NCI-H1092 treated with DMSO at 0.1 percent for 48 hours (cell line): ENCODE measurements at places on chromosomes 2 and 18.

DNA sequence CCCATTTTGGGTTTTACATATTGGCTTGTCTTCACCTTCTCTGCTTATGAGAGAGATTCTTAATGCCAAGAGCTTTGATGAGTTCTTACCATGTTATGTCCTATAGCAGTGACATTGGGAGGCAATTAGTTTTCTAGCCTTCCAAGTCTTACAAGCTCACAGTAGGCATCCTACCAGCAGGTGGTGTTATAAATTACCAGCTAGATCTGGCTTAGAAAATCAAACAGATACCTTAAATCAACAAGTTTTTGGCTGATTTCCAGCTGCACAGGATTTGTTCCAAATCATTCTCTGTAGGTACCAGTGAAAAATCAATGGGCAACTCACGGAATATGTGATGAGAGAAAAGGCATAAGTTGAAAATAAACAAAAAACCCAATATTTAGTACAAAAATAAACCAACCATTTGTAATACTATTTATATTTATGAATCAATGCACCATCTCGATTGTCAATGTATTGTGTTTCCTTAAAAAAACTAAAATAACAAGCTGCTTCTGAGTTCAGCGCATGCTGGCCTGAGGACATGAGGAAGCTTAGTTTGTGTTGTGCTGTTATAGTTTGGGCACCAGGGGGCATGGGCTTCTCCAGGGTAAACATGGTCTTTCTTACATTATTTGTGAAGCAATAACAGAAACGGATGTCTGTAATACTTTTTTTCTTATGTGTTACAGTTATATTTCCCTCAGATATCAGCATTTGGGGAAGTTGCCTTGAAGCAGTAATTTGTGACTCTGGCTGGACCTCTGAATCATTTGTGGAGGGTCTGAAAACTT, 34.1 kb upstream of the NXPH2 start:
- DNase-seq, result peak; percentile 67

- peak; percentile 56 for DNase-seq
These were observed 11.5 kb upstream of the NFATC1 start for GRCh38 chr18:79384151-79384807.

DNA sequence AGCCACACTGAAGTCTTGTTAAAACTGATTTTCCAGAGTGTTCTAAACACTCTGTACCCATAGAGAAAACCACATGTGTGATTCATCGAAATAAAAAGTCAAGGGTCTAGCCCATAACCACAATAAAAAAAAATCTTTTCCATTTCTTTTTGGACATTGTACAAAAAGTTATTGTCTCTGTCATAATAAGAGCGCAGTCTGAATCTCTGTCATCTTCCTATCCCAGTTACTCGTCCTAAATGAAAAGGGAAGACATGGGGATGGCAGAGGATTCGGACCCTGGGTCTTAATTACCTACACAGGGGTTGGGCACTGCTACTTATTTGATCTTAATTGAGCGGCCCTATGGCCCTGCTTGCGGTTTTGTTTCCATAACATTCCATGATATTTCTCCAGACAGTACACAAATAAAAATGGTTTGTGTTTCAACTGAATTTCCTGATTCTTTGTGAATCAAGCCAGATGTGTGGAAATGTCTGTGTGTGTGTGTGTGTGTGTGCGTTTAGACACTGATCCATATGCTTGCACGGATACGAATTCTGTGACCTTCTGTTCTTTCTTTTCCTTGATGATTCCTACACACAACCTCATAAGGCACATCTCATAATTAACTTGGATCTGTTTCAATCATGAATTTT, 133.4 kb upstream of the SPATS2L start:
- no peak for DNase-seq

DNA sequence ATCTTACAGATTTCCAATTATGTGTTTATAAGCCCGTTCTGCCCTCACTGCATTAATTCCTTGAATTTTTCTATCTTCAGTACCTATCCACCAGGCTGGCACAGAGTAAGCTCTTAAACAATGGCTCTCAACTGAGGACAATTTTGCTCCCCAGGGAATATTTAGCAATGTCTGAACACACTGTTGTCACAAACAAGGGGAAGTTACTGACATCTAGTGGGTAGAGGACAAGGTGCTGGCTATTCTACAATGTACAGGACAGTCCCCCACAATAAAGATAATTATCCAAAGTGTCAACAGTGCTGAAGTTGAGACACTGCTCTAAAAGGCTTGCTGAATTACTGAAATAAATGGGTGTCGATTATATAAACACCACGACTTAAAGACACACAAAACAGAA, 5.0 kb downstream of the NDUFS1 start:
- no peak for DNase-seq

DNA sequence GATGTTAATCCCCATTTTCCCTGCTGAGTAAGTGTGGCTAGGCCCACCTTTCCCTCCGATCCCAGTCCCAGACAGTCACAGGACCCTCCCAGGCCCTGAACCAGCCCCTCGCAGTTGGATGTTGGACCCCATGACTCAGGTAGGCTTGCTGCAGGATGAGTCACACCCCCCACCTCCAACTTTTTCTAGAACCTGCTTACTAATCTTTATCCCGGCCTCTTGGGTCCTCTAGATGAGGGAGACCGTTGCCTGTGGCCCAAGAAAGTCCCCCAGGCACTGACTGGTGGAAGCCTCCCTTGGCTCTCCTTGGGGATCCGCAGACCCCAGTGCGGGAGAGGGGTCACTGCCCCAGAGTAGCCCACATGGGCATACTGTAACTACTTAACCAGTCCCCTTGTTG, 98.5 kb downstream of the SMAD7 start:
- DNase-seq, result no peak

GRCh38 chr2:4992226-4992625, 700.0 kb upstream of the SOX11 start:
- peak; percentile 38 for DNase-seq

DNA sequence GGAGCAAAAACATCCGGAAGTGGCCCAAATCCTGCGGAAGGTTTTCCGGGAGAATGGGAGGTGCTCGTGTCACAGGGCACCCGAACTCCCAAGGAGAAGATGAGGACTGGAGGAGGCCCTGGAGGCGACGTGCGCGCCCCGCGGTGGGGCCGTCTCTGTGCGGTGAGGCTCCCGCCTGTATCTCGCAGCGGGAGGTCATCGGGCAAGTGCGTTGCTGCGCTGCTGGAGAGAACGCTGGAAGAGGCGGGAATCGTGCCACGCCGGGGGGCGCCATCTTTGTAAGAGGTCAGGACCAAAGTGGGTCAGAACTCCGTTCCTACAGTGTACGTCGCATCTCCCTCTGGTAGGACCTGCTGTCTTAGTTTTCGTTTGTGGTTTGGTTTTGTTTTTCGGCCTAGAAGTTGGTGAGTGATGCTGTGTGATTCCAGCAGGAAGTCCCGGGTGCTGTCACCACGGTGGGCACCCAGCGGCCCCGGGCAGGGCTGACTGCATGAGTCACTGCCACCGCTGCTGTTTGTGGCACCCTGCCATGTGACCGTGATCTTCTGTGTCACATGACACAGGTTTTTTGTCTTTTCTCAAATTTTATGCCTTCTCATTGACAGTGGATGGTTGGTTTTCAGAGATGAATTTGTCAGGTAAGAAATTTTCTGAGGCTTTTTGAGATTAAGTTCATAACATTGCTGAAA, 21.5 kb upstream of the ATP9B start:
- no peak for DNase-seq

GRCh38 chr18:50398947-50399346, 24.1 kb downstream of the SKA1 start:
- no peak for DNase-seq

DNA sequence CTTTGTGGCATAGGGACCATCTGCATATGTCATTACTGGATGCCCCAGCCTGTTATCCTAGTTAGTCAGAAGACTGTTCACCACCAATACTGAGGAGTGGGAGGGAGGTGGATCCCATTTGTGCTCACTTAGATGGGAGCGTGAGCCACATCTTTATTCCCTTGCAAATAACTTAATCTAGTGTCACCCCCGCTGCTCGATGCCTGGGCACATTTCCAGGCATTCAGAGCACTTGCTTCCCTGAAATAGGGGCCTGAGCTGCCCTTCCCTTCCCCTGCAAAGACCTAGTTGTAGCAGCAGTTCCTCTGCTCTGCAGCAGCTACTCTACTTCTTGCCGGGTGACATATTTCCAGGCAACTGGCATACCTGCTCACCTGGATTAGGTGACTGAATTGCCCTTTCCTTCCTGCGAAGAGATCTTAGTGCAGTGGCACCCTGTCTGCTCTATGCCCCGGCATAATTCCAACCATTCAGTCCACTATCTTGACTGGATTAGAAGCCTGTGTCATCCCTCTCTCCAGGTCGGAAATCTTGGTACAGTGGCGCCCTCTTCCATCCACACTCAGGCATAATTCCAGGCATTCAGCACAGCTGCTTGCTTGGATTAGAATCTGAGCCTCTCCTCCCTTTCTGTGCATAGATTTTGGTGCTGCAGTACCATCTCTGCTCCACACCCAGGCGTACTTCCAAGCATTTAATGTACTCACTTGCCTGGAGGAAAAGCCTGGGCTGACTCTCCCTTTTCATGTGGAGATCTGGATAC, 1389.1 kb upstream of the TMEFF2 start:
- DNase-seq, result no peak

GRCh38 chr2:177078416-177078815, 134.2 kb upstream of the HNRNPA3 start:
- DNase-seq, result no peak

- DNase-seq, result no peak
These were observed 157.8 kb downstream of the LDLRAD4 start for GRCh38 chr18:13376298-13376840.

- DNase-seq, result no peak
These were observed 9.4 kb downstream of the COLEC11 start for GRCh38 chr2:3604207-3604877.

GRCh38 chr2:187924293-187924692, 367.4 kb upstream of the GULP1 start:
- no peak for DNase-seq

DNA sequence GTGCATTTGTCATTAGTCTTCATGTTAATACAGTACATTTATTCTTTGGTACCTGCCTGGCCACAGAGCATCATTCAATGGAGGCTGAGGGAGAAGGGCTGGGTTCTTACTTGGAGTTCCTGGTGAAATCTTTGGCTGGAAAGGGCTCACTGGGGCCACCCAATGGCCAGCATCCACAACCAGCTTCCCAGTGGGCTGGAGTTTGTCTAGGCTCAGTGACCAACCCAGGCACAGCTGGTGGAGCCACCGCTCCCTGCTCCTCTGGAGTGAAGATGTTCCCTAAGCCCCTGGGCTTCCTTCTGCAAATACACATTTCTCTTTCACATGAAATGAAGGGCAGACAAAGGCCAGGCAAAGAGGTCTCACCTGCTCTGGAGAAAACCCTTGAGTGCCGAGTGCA, 34.4 kb downstream of the EHD3 start:
- DNase-seq, result no peak

GRCh38 chr2:138676619-138677021, 103.6 kb downstream of the NXPH2 start:
- DNase-seq, result no peak

DNA sequence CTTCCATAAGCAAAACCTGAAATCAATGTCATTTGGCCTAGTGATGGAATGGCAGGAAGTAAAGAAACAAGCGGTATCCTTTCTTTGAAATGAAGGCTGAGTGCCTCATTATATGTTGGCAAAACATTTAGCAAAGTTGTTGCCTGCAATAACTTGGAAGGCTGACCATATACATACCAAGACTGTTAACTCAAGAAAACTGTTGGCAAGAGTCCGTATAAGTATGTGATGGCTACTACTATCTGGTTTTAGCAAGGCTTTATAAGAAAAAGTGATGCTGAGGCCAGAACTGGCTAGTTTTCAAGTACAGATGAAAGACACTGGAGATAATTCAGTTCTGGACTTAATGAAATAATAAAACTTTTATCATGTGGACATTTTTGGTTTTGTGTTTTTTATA, 356.2 kb downstream of the ZNF521 start:
- DNase-seq, result no peak

DNA sequence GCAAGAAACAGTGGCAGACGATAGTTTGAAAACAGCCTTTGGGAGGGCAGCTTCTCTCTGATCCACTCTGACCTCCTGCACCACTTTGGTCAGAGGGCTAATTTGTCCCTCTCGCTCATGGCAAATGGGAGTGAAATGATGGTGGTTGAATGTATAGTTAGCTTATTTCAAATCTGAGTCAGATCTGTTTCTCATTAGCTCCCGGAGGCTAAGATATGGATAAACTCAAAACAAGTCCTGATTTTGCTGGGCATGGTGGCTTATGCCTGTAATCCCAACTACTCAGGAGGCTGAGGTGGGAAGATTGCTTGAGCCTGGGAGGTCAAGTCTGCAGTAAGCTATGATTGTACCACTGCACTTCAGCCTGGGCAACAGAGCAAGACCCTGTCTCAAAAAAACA, 145.0 kb downstream of the ALK start:
- DNase-seq, result no peak
